ENCODE measurements at places on chromosomes 16 and 17.

- peak; percentile 57 for DNase-seq
Observed at GRCh38 chr17:1241929-1242328, 28.3 kb upstream of the BHLHA9 start.

DNA sequence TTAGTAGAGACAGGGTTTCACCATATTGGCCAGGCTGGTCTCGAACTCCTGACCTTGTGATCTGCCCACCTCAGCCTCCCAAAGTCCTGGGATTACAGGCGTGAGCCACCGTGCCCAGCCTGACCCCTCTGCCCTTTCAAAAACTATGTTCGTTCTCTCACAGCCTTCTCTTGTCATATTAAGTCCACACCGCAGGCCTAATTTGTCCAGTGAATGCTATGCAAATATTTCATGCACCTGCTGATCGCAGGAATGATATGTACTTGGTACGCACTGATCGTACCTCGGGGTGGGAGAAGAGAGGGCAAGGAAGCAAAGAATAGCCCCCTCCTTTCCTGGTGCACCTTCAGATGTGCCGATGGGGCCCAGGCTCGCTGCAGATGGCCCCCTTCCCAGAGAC is 3.0 kb upstream of the BIRC5 start:
- DNase-seq = no peak

DNA sequence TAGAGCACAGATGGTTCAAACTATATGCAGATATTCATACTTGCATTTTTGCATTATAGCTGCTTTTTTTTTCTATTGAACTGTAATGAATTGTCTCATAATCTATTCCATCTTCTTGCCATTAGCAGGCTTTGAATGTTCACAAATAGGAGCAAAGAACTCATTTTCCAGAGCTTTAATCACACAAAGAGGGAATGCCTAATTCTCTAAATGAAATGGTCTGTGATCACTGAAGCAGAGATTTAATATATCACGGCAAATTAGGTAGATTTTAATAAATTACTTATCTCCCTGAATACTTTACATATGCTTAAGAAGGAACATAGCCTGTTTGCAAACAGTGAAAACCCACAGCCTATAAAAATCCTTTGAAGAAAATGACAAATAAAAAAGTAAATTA is 97.6 kb upstream of the AKTIP start:
- no peak for DNase-seq

- DNase-seq = peak; percentile 76
Observed at GRCh38 chr17:57130708-57131461, 45.8 kb downstream of the AKAP1 start.

All from spinal cord (tissue), 10 donors.